Liver (tissue), 10 donors: ENCODE measurements at places on chromosomes 6 and 20.

DNA sequence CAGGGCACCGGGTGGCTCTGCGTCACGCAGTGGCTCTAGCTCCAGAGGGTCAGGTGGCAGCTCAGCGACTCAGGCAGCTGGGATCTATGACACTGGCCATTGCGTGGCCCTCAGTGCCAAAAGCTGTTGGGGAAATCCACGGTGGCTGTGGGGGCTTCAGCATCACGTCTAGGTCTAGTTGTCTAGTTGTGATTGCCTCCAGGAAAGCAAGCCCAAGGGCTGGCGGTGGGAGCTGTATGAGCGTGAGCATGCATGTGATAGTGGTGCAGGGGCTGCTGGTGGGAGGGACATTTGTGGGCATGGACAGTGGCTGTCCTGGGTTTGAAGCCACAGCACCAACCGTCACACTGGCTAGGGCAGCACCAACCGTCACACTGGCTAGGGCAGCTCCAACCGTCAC is 191.4 kb downstream of the THBS2 start:
- DNase-seq, result no peak
- no peak overlapping the region for H3K4me3 ChIP-seq
- H3K27me3 ChIP-seq, result no peaks in the 10 kb centered on the region
- H3K4me1 ChIP-seq, result no peaks in the 10 kb centered on the region
- H3K27ac ChIP-seq, result no peak overlapping the region

- no peak overlapping the region for H3K27ac ChIP-seq
- DNase-seq, result no peak
- no peaks in the 10 kb centered on the region for H3K4me1 ChIP-seq
These were observed 65.8 kb downstream of the HMGN3 start for GRCh38 chr6:79168695-79168980.

GRCh38 chr20:1711826-1712601 is 54.4 kb upstream of the SIRPG start:
- no peaks in the 10 kb centered on the region for H3K4me1 ChIP-seq
- H3K27me3 ChIP-seq, result peaks cover 4% of the 10 kb centered on the region
- H3K27ac ChIP-seq, result no peak overlapping the region

- H3K27me3 ChIP-seq, result no peaks in the 10 kb centered on the region
- H3K27ac ChIP-seq, result no peak overlapping the region
- no peak for DNase-seq
- H3K4me1 ChIP-seq, result no peaks in the 10 kb centered on the region
- no peaks in the 10 kb centered on the region for H3K36me3 ChIP-seq
- no peak overlapping the region for H3K4me3 ChIP-seq
These were observed 7.5 kb upstream of the TMEM14B start for GRCh38 chr6:10740061-10740460.

DNA sequence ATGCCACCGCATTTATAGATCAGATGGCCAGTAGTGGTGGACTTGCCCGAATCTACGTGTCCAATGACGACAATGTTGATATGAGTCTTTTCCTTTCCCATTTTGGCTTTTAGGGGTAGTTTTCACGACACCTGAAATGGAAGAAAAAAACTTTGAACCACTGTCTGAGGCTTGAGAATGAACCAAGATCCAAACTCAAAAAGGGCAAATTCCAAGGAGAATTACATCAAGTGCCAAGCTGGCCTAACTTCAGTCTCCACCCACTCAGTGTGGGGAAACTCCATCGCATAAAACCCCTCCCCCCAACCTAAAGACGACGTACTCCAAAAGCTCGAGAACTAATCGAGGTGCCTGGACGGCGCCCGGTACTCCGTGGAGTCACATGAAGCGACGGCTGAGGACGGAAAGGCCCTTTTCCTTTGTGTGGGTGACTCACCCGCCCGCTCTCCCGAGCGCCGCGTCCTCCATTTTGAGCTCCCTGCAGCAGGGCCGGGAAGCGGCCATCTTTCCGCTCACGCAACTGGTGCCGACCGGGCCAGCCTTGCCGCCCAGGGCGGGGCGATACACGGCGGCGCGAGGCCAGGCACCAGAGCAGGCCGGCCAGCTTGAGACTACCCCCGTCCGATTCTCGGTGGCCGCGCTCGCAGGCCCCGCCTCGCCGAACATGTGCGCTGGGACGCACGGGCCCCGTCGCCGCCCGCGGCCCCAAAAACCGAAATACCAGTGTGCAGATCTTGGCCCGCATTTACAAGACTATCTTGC is 725 bp downstream of the EEF1A1 start:
- peaks cover 16% of the 10 kb centered on the region for H3K4me1 ChIP-seq
- H3K27ac ChIP-seq, result peak overlapping the region; percentile 99
- H3K4me3 ChIP-seq, result peak overlapping the region; percentile 84
- H3K27me3 ChIP-seq, result no peaks in the 10 kb centered on the region
- peaks cover 31% of the 10 kb centered on the region for H3K36me3 ChIP-seq

DNA sequence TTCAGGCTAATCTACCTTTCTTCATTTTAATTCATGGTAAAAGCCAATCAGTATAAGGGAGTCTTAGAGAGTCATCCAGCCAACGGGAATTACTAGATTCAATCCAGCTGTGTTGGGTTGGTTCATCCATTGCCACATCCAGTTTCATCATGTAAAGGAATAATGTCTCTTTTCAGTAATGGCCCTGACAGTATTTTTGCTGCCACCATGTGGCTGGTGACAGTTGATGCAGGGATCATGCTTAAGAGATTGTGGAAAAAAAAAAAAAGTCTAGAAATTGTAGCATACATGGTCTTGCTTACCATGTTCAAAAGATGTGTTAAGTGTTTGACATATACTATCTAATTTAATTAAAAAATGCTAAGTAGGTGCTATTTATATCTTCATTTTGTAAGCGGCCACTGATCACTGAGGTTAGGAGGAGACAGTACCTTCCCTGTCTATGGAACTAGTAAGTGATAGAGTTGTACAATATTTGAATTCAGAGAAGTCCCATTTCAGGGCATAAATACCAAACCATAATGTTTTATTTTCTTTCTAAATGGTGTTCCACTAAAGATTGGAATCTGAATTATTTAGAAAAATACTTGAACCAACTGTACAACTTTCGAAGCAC is 135.9 kb downstream of the KHDRBS2 start:
- no peak overlapping the region for H3K4me3 ChIP-seq
- no peaks in the 10 kb centered on the region for H3K27me3 ChIP-seq
- no peaks in the 10 kb centered on the region for H3K36me3 ChIP-seq

- no peaks in the 10 kb centered on the region for H3K36me3 ChIP-seq
- H3K4me3 ChIP-seq, result no peak overlapping the region
These were observed 18.2 kb upstream of the TAGAP start for GRCh38 chr6:159062976-159063375.

DNA sequence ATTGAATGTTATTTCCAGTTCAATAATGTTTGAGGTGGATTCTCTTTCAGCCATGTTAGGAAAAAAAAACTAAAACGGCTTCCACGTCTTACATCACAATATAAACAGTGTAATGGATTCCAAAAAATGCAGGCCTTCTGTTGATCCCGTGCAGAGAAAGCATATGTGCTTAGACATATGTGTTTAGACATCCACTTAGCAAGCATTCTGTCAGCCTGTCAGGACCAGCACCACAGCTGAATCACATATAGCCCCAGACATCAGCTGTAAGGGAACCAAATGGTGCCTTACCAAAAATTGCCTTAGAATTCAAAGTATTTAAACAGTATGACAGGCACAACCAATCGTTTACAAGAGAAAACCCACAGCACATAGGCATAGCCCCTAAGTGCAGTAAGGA is 304.9 kb downstream of the EYA4 start:
- no peak overlapping the region for H3K4me3 ChIP-seq
- DNase-seq, result no peak

DNA sequence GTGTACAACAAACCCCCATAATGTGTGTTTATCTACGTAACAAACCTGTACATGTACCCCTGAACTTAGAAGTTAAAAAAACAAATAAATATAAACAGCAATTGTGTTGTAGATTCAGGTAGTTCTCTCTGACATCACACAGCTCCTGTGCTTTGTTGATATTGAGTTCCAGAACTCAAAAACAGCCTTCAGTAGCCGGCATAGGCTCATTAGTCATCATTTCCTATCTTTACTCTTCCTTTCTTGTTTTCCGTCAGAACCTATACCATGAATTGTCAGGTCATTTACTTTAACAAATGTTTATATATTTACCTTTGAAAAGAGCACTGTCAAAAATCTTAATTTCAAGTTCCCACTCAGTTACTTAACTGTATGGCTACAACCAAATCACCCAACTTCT is 88.8 kb downstream of the ADTRP start:
- no peak for DNase-seq
- no peaks in the 10 kb centered on the region for H3K36me3 ChIP-seq
- no peaks in the 10 kb centered on the region for H3K4me1 ChIP-seq
- no peak overlapping the region for H3K4me3 ChIP-seq

- no peaks in the 10 kb centered on the region for H3K4me1 ChIP-seq
- DNase-seq, result no peak
- H3K27ac ChIP-seq, result no peak overlapping the region
- no peaks in the 10 kb centered on the region for H3K27me3 ChIP-seq
- H3K4me3 ChIP-seq, result no peak overlapping the region
These were observed 390.6 kb upstream of the MANEA start for GRCh38 chr6:95186710-95187109.

- no peaks in the 10 kb centered on the region for H3K4me1 ChIP-seq
- no peaks in the 10 kb centered on the region for H3K27me3 ChIP-seq
- no peak overlapping the region for H3K27ac ChIP-seq
- no peak for DNase-seq
- no peak overlapping the region for H3K4me3 ChIP-seq
These were observed 22.2 kb upstream of the POU3F2 start for GRCh38 chr6:98812220-98812619.

GRCh38 chr6:149211046-149211571 is 106.4 kb upstream of the TAB2 start:
- no peak overlapping the region for H3K27ac ChIP-seq
- no peaks in the 10 kb centered on the region for H3K27me3 ChIP-seq
- H3K4me1 ChIP-seq, result peaks cover 2% of the 10 kb centered on the region

GRCh38 chr6:69868252-69868804 is 2.0 kb downstream of the COL19A1 start:
- no peak overlapping the region for H3K4me3 ChIP-seq
- no peaks in the 10 kb centered on the region for H3K27me3 ChIP-seq
- no peak for DNase-seq
- peaks cover 3% of the 10 kb centered on the region for H3K4me1 ChIP-seq
- no peak overlapping the region for H3K27ac ChIP-seq

- H3K27me3 ChIP-seq, result peaks cover 3% of the 10 kb centered on the region
- no peak overlapping the region for H3K4me3 ChIP-seq
- no peaks in the 10 kb centered on the region for H3K4me1 ChIP-seq
- no peak overlapping the region for H3K27ac ChIP-seq
These were observed 262.2 kb downstream of the TAF4 start for GRCh38 chr20:61803416-61803914.

DNA sequence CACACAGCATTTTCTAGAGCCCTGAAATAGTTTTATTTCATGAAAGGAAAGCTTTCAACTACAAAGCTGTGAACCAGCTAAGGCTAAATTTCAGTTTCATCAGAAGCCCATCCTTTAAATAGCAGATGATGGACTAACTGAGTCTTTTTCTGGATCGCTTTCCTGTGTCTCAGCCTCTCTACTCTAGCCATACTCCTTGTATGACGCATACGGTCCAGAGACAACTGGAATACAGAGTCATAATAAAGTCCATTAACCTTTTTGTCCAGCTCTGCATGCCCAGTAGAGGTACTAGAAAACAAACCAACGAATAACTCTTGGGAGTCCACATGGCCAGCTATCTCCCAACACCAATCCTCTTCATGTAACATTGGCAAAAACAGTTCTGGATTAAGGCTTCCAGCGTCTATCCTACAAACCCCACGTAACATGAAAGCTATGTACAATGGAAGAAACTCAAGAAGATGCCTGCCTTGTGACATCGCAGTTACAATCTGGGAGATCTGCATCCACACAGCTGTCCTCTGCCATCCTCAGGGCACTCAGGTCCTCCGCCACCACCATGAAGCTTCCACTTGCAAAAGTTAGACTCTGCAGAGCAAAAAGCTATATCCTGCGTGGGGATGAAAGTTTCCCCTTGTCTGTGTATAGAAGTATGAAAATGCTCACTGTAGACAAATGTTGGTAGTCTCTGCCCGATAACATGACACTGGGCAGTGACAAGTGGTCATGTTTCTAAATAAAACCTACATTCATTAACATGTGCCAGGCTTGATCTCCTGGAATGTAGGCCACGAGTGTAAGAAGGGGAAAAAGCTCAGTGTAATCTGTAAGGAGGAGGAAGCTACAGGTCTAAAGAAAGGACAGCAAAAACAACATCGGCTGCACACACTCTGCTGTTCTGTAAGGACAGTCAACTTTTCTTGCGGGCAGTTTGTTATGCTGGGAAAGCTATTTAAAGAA is 360.4 kb downstream of the ESR1 start:
- DNase-seq, result no peak
- no peak overlapping the region for H3K4me3 ChIP-seq
- H3K27me3 ChIP-seq, result no peaks in the 10 kb centered on the region
- peaks cover 36% of the 10 kb centered on the region for H3K36me3 ChIP-seq
- no peak overlapping the region for H3K27ac ChIP-seq

DNA sequence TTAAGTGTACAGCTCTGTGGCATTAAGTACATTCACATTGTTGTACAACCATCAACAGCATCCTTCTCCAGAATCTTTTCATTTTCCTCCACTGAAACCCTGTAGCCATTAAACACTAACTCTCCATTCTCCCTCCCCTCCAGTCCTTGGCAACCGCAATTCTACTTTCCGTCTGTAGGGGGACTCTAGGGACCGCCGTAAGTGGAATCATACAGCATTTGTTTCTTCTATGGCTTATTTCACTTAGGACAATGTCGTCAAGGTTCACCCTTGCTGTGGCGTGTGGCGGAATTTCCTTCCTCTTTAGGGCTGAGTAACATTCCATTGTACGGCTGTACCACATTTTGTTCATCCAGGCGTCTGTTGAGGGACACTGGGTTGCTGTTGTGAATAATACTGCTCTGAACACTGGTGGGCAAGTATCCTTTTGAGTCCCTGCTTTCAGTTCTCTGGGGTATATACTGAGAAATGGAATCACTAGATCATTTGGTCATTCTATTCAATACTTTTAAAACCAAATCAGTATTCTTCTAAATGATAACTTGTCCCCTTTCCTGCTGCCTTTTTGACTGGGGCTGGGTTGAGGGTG is 50.7 kb downstream of the PPP1R3G start:
- no peaks in the 10 kb centered on the region for H3K27me3 ChIP-seq
- H3K27ac ChIP-seq, result no peak overlapping the region
- no peaks in the 10 kb centered on the region for H3K36me3 ChIP-seq
- no peak for DNase-seq
- H3K4me3 ChIP-seq, result no peak overlapping the region

GRCh38 chr6:46393161-46393939 is 97.9 kb downstream of the RCAN2 start:
- no peak for DNase-seq
- no peak overlapping the region for H3K4me3 ChIP-seq
- H3K27ac ChIP-seq, result peak overlapping the region; percentile 39
- no peaks in the 10 kb centered on the region for H3K27me3 ChIP-seq
- H3K4me1 ChIP-seq, result peaks cover 51% of the 10 kb centered on the region
- H3K36me3 ChIP-seq, result no peaks in the 10 kb centered on the region
